ENCODE measurements at places on chromosomes 13 and 19. TPM values are rescaled to one million over a fixed set of nuclear protein-coding genes. Genes with fewer than 3 reads are reported as not detected.

RAB3A gene
- 5.7 TPM for total RNA-seq

MEIOSIN gene
- not detected for total RNA-seq

CD70 gene
- 2.3 TPM for total RNA-seq

CIC gene
- total RNA-seq, result 21.4 TPM

SYNGR4 gene
- total RNA-seq, result not detected

LIG1 gene
- total RNA-seq, result 85.1 TPM

PNMA8C gene
- total RNA-seq, result not detected

ZNF729 gene
- not detected for total RNA-seq

SBK2 gene
- not detected for total RNA-seq

NKPD1 gene
- 1.1 TPM for total RNA-seq

ONECUT3 gene
- 1.4 TPM for total RNA-seq

LGALS4 gene
- 0.51 TPM for total RNA-seq

TICAM1 gene
- total RNA-seq, result 6.5 TPM

PGLYRP1 gene
- total RNA-seq, result not detected

MYO1F gene
- not detected for total RNA-seq

OR7D2 gene
- total RNA-seq, result not detected

MCF2L gene
- total RNA-seq, result 11.6 TPM

ZNF382 gene
- 0.75 TPM for total RNA-seq

SIGLEC12 gene
- total RNA-seq, result not detected

THSD8 gene
- total RNA-seq, result not detected

CFAP97D2 gene
- not detected for total RNA-seq

PKN1 gene
- 238 TPM for total RNA-seq

TUBB4A gene
- 6.0 TPM for total RNA-seq

NCR1 gene
- total RNA-seq, result not detected

ZNF772 gene
- 14.1 TPM for total RNA-seq

VSTM1 gene
- total RNA-seq, result not detected

GFY gene
- not detected for total RNA-seq

CGB5 gene
- total RNA-seq, result 0.52 TPM

IQCN gene
- 0.33 TPM for total RNA-seq

CYP4F2 gene
- not detected for total RNA-seq

PSG1 gene
- total RNA-seq, result not detected

IGFL2 gene
- not detected for total RNA-seq

OLFM2 gene
- 1.7 TPM for total RNA-seq

HCST gene
- total RNA-seq, result not detected

PCDH17 gene
- total RNA-seq, result 0.11 TPM

ZNF626 gene
- not detected for total RNA-seq

COL4A2 gene
- 127 TPM for total RNA-seq

ALOX5AP gene
- total RNA-seq, result not detected

KIRREL2 gene
- total RNA-seq, result not detected

GNG7 gene
- total RNA-seq, result 1.1 TPM

PRPF31 gene
- 196 TPM for total RNA-seq

ZNF728 gene
- total RNA-seq, result not detected

C19orf38 gene
- 0.63 TPM for total RNA-seq

PSG5 gene
- total RNA-seq, result not detected

LIM2 gene
- total RNA-seq, result not detected

FGF22 gene
- 1.3 TPM for total RNA-seq

TSHZ3 gene
- total RNA-seq, result 0.18 TPM

FCHO1 gene
- total RNA-seq, result 29.5 TPM

CELF5 gene
- 0.75 TPM for total RNA-seq

TJP3 gene
- total RNA-seq, result 11.7 TPM

BRSK1 gene
- 5.1 TPM for total RNA-seq

IZUMO1 gene
- total RNA-seq, result not detected

LPAR2 gene
- 31.0 TPM for total RNA-seq

RELB gene
- total RNA-seq, result 4.8 TPM

RFPL4AL1 gene
- total RNA-seq, result not detected

PRSS57 gene
- not detected for total RNA-seq

CPT1C gene
- total RNA-seq, result 11.5 TPM

Data from PC-3 (cell line).